ENCODE measurements at places on chromosomes 13 and 19. TPM values are rescaled to one million over a fixed set of nuclear protein-coding genes. Genes with fewer than 3 reads are reported as not detected.

DNA sequence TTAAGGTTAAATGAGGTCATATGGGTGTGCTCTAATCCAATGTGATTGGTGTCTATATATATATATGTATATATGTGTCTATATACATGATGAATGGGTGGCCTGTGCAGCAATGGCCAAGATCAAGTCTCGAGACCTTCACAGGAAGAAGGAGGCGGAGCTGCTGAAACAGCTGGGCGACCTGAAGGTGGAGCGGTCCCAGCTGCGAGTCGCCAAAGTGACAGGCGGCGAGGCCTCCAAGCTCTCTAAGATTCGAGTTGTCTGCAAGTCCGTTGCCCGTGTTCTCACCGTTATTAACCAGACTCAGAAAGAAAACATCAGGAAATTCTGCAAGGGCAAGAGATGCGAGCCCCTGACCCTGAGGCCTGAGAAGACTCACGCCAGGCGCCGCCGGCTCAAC is 109.8 kb downstream of the EFNB2 start:
- no peak for DNase-seq
- H3K4me3 ChIP-seq: no peak overlapping the region
- no peaks in the 10 kb centered on the region for H3K4me1 ChIP-seq
- H3K36me3 ChIP-seq: no peaks in the 10 kb centered on the region
- no peak overlapping the region for H3K27ac ChIP-seq

The KLK14 gene
- total RNA-seq: 0.31 TPM

The ZNF841 gene
- 15.2 TPM for total RNA-seq

- H3K4me1 ChIP-seq: no peaks in the 10 kb centered on the region
- H3K27me3 ChIP-seq: no peaks in the 10 kb centered on the region
- no peaks in the 10 kb centered on the region for H3K36me3 ChIP-seq
- H3K27ac ChIP-seq: no peak overlapping the region
- H3K4me3 ChIP-seq: no peak overlapping the region
- no peak for DNase-seq
These were observed 415.7 kb downstream of the DIAPH3 start for GRCh38 chr13:59748046-59748445.

GRCh38 chr13:111665691-111666095 is 345.3 kb downstream of the TEX29 start:
- H3K27me3 ChIP-seq: no peaks in the 10 kb centered on the region
- DNase-seq: no peak
- no peaks in the 10 kb centered on the region for H3K36me3 ChIP-seq
- H3K4me3 ChIP-seq: no peak overlapping the region
- no peak overlapping the region for H3K27ac ChIP-seq

DNA sequence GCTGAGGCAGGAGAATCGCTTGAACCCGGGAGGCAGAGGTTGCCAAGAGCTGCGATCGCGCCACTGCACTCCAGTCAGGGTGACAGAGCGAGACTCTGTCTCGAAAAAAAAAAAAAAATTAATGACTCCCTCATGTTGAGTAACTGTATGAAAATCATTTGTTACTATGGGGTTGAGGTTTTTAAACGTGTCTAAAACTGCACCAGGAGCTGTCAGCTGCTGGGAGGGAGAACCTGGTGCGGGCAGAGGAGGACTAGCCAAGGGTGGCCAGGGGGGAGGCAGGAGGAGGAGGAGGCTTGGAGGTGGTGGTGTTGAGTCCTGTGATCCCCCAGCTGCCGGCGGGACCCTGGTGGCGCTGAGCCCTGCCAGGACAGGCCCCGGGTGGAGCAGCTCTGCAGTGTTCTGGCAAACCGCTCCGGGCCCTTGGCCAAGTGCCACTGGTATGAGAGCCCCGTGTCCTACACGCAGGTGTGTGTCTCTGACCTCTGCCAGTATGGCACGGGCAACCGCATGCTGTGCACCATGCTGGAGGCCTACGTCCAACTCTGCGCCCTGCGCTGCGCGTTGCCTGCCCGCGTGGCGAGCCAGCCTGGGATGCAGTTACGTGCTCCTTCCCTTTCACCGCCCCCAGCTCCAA is 17.1 kb upstream of the FXYD3 start:
- H3K4me1 ChIP-seq: no peaks in the 10 kb centered on the region
- H3K27me3 ChIP-seq: no peaks in the 10 kb centered on the region
- H3K4me3 ChIP-seq: no peak overlapping the region
- no peaks in the 10 kb centered on the region for H3K36me3 ChIP-seq

DNA sequence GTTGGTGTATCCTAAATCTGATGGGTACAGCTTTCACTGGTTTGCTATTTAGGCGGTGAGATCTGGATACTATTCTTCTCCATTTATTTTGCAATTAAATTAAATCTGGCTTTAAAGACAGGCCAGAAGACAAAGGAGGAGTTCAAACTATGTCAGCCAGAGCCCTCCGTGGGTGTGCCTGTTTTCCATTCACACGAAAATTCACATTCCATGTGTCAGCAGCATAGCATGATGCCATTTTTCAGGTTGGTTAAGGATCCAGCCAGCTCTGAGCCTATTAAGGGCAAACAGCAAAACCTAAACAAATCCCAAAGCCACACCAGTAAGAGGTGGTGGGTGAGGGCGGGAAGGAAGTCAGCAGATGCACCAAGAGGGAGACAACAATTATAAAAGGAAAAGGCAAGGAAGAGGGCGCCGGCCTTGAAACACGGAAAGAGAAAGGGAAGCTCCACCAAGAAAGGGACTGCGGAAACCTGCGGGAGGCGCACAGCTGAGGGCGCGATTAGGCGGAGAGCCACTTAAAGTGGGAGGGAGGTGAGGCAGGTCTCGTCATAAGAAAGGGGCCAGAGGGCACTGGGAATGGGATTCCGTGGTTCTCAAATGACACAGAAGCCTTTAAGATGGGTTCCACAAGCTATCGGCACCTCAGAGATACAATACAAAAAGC is 43.0 kb downstream of the CARS2 start:
- peaks cover 23% of the 10 kb centered on the region for H3K36me3 ChIP-seq
- H3K27ac ChIP-seq: no peak overlapping the region
- H3K27me3 ChIP-seq: no peaks in the 10 kb centered on the region
- H3K4me3 ChIP-seq: no peak overlapping the region
- DNase-seq: no peak
- H3K4me1 ChIP-seq: peaks cover 5% of the 10 kb centered on the region

The GSX1 gene
- not detected for total RNA-seq

- H3K36me3 ChIP-seq: no peaks in the 10 kb centered on the region
- H3K4me1 ChIP-seq: no peaks in the 10 kb centered on the region
- DNase-seq: no peak
These were observed 49.1 kb upstream of the MEDAG start for GRCh38 chr13:30857018-30857417.

GRCh38 chr19:55958356-55958755 is 10.7 kb downstream of the NLRP8 start:
- no peak for DNase-seq
- H3K27ac ChIP-seq: no peak overlapping the region
- H3K36me3 ChIP-seq: no peaks in the 10 kb centered on the region
- H3K27me3 ChIP-seq: no peaks in the 10 kb centered on the region
- H3K4me1 ChIP-seq: no peaks in the 10 kb centered on the region

The RGCC gene
- 107 TPM for total RNA-seq

GRCh38 chr13:39740761-39741160 is 85.3 kb downstream of the COG6 start:
- no peaks in the 10 kb centered on the region for H3K4me1 ChIP-seq
- no peak overlapping the region for H3K27ac ChIP-seq

- H3K27me3 ChIP-seq: no peaks in the 10 kb centered on the region
- H3K36me3 ChIP-seq: no peaks in the 10 kb centered on the region
- H3K4me1 ChIP-seq: no peaks in the 10 kb centered on the region
- H3K27ac ChIP-seq: no peak overlapping the region
- H3K4me3 ChIP-seq: no peak overlapping the region
These were observed 45.3 kb upstream of the TRPC4 start for GRCh38 chr13:37914781-37915391.

- peaks cover 3% of the 10 kb centered on the region for H3K36me3 ChIP-seq
- no peak overlapping the region for H3K4me3 ChIP-seq
- H3K4me1 ChIP-seq: no peaks in the 10 kb centered on the region
- H3K27me3 ChIP-seq: no peaks in the 10 kb centered on the region
- no peak overlapping the region for H3K27ac ChIP-seq
These were observed 111.0 kb upstream of the MCF2L start for GRCh38 chr13:112857914-112858490.

The CA11 gene
- 12.7 TPM for total RNA-seq

DNA sequence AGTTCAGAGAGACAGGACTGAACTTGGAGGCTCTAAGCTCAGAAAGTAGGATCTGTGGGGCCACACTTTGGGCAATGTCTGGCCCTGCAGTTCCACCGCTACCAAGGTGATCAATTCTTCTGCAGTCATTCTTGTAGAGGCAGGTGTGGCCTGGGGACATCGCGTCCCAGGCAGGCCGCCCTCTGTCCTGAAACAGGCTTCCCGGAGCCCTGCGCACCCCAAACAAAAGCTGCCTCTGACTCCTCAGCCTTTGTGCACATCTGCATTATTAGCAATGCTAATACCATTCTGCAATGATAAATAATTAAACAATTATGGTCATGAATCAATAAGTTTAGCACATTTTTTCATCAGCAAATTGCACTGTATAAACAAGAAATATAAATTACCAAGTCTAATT is 160.2 kb downstream of the URI1 start:
- H3K4me1 ChIP-seq: no peaks in the 10 kb centered on the region
- H3K4me3 ChIP-seq: no peak overlapping the region
- no peak overlapping the region for H3K27ac ChIP-seq
- H3K27me3 ChIP-seq: no peaks in the 10 kb centered on the region
- no peak for DNase-seq

- no peaks in the 10 kb centered on the region for H3K4me1 ChIP-seq
- DNase-seq: no peak
- H3K4me3 ChIP-seq: no peak overlapping the region
- no peaks in the 10 kb centered on the region for H3K27me3 ChIP-seq
- H3K27ac ChIP-seq: no peak overlapping the region
These were observed 194.5 kb upstream of the UBL3 start for GRCh38 chr13:30044932-30045331.
